ENCODE measurements at places on chromosomes 3 and 15. TPM values are rescaled to one million over a fixed set of nuclear protein-coding genes. Genes with fewer than 3 reads are reported as not detected.

DNA sequence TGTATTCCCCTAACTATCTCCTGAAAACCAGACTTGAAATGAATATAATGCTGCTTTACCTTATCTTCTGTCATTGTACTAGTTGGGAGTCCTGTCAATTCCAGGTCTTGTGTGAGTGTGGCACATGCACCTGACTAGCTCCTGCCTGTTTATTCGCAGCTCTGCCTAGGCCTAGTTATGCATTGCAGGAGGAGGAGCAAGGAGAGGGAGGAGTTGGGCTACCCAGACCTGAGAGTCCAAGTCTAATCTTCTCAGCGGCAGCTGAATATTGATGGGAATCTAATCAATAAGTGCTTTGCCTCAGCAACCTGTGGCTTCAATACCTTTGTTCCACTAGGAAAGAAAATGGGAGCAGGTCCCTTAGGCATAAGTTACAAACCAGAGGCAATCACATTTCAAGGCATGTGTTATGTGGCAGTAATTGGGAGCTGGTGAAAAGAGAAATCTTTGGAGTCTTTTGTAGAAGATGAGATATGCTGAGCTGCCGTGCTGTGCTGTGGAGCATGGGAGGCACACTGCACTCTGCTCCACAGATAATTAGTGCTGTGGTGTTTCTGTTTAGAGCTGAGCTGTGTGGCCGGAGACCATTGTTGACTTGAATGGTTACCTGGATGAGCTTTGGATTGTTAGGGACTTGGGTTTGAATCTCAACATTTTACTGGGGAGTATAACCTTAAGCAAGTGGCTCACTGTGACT, at the start of gene SLC2A2:
Gene SLC2A2 (minus strand): TSS at position 124 of the 697 bp plus-strand sequence. CDS start 50 bp downstream, at position 74.
- peaks cover 3% of the 10 kb centered on the region for H3K4me1 ChIP-seq
- H3K27me3 ChIP-seq, result peaks cover 24% of the 10 kb centered on the region
- no peak within 1 kb of the TSS for H3K4me3 ChIP-seq
- H3K36me3 ChIP-seq, result no peaks in the 10 kb centered on the region

DNA sequence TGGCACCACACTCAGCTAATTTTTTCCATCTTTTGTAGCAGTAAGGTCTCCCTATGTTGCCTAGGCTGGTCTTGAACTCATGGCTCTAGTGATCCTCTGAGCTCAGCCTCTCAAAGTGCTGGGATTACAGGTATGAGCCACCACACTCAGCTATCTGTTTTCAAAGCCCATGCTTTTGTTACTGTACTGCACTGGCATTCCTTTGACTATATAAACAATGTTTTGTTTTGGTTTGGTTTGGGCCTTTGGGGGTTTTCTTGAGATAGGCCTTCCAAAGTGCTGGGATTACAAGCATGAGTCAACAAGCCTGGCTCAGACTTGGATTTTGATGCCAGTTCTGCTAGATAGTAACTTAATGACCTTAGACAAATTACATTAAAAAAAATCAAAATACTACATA, 89.7 kb upstream of the GK5 start:
- H3K27ac ChIP-seq, result peak overlapping the region; percentile 38
- no peaks in the 10 kb centered on the region for H3K27me3 ChIP-seq
- no peak overlapping the region for H3K4me3 ChIP-seq
- peak; percentile 15 for DNase-seq
- peaks cover 39% of the 10 kb centered on the region for H3K36me3 ChIP-seq

Gene C2CD4B
- not detected for total RNA-seq

Gene AVEN
- total RNA-seq, result 3.7 TPM

Gene TGM5
- total RNA-seq, result not detected

Gene GPR156
- total RNA-seq, result 0.11 TPM

Gene GNAI2
- total RNA-seq, result 60.5 TPM
